ENCODE measurements at places on chromosomes 4 and X.

DNA sequence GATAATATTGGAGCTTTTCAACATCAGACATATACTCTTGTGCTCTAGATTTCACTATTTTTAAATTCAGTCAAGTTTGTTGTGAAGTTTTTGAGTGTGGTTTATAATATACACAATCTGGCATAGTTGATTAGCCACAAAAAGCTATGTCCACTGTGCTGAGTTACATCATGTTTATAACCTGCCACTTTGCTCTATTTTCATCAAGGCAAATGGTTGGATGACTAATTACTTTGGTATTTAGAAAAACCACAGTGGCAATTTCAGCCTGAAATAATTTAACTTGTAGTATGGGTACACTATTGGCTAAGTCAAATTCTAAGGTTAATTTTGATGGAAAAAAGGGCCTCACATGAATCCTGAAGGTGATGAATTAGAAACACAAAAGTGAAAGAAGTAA is 262.6 kb downstream of the C4orf33 start:
- no peak for DNase-seq

GRCh38 chr4:188551156-188551555 is 411.9 kb downstream of the TRIML1 start:
- DNase-seq = no peak

DNA sequence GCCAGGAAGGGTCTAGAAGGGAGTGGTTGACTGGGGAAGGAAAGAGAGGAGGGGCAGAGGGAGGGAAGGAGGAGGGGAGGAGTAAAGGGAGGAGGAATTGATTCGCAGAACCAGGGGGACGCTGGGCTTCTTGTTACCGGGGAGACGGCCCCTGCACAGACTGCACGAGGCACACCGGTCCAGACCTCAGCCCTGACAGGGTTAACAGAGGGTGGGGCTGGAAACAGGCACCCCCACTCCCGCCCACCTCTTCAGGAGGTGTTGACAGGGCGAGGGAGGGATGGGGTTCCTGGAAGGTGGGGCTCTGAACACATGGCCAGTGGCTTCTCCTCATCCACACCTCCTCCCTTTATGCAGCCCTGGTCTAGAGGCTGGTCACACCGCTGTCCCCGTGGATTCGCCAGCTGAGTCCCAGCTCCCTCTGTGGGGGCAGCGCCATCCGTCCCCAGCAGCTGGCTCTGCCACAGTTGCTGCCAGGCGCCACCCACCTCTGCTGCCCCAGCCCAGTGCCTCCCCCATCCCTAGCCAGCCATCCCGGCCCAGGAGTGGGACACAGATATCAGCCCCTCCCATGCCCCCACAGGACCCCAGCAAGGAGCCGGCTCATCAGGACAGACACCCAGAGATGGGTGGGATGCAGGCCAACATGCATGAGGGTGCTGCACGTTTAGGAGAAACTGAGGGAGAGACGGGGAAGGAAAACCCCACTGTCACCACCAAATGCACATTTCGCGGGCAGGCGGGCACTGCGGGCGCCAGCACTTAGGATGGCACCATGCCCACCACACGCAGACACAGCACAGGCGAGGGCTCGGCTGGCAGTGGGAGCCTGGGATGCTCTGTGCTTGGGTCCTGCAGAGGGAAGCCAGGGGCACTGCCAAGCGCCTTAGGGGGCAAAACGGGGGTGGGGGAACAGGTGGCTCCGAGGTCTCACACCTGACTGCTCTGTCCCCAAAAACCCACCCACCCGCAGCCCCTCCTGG is 87.6 kb downstream of the ABLIM2 start:
- no peak for DNase-seq

DNA sequence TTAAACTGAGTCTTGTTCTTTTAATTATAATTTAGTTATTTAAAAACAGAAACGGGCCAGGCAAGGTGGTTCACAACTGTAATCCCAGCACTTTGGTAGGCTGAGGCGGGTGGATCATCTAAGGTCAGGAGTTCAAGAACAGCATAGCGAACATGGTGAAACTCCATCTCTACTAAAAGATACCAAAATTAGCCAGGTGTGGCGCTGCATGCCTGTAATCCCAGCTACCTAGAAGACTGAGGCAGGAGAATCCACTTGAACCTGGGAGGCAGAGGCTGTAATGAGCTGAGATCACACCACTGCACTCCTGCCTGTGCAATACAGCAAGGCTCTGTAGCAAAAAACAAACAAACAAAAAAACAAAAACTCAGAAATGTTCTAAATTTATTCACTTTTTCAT is 852.9 kb downstream of the TECRL start:
- DNase-seq = no peak

DNA sequence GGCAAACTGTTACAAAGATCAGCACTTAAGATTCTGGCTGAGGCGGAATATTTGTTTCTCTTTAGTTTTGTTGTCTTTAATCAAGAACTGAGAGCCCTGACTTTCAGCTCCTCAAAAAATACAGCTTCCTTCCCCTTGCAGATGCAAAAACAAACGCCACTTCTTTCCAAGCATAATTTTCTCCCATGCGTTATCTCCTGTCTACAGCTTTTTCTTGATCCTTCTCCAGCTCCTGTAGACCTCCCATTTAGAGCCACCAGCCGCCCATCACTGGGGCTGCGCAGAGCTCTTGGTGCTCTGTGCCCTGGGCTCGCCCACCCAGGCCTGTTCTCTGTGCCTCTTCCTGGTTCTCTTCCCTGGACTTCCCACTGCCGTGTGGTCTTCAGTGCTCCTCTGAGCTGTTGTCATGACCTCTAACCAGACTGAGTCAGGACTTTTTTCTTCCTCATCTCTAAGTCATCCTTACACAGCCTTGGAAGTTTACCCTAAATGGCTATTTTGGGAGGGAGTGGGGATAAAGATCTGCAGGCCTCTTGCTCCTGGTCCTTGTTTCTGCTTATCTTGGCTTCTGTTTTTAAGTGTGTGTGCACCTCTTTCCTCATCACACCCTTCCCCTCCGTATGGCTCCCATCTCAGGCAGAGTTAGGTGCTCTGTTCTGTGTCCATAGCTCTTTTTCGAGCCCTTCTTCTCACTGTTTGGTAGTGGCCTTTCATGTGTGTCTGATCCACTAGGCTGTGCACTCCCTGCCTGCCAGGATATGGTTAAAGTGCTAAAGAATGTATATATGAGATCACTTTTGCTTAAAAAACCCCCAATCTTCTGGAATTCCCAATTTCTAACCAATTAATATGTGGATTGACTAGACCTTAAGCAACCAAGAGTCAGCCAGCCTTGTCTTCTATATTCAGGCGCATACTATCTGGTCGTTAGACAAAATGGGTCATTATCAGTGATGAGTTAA is 122.5 kb downstream of the PTTG2 start:
- DNase-seq = no peak

DNA sequence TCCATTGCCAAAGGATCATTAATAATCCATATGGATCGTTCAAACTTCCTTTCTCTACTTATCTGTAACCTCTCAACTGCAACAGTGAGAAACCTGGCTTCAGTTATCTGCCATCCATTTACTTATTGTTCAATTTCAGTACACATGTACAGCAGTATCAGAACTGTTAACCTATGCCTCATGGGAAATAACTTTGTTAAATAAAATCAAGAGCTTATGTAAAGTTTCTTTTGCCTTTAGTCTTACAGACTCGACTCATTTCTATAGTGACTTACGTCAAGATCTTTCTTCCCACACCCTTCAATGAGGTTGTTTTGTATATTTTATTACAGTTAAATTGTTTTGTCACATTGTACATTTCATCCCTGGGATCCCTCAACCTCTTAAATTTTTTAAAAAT is 11.4 kb downstream of the UBQLN2 start:
- no peak for DNase-seq

DNA sequence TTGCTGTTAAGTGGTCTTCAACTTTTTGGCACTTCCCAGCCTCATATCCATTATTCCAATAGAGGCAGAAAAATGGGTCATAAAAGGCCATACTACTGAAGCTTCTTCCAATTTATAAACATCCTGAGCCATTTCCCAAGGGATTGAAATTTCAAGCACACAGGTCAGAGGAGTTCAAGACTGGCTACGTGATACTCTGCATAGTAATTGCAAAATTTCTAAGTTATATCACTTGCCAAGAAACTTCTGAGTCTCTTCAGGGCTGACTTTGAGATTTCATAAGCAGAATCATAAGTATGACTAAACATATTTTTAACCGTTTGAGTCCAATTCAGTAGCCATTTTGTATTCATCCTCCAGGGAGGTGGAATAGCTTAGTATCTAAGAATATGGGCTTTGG is 75.6 kb upstream of the RXFP1 start:
- no peak for DNase-seq

GRCh38 chr4:83285055-83285407 is 433 bp upstream of the COQ2 start:
- DNase-seq = no peak

- DNase-seq = no peak
Measured at GRCh38 chr4:131613086-131613823, 1535.8 kb upstream of the PCDH10 start.
